Chondrocyte (in vitro differentiated cells): ENCODE measurements at places on chromosomes 2 and 18.

DNA sequence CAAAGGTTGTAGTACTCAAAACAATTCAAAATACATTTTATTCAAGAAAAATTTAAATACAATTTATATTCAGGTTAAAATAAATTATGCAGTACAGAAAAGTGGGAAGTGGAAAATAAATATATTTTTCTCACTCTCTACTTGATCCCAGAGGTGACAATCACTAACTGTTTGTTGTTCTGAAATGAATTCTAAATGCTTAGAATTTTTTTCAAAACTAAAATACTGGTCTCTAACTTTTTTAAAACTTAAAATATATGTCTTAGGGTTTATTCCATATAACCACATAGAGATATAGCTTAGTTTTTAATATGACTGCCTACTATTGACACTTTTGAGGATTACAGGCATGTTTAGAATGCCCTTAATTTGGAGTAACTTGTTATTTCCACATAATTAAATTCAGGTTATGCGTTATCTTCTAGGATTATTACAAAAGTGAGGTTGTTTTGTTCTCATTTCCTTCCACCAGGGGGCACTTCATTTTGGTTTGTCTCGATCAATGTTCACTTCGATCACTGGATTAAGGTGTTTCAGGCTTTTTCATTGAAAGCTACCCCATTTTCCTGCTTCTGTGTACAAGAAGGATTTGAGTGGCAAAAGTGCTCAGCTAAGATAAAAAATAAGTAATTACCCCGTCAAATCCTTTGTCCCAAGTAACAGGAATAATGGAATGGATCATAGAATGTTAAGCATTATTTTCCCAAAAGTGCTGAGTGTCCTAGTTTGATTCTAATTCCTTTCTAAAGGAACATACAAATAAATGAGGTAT lies 27.1 kb upstream of the TFPI start:
- DNase-seq: no peak

GRCh38 chr2:127012215-127012614 lies 94.7 kb downstream of the BIN1 start:
- DNase-seq: no peak

DNA sequence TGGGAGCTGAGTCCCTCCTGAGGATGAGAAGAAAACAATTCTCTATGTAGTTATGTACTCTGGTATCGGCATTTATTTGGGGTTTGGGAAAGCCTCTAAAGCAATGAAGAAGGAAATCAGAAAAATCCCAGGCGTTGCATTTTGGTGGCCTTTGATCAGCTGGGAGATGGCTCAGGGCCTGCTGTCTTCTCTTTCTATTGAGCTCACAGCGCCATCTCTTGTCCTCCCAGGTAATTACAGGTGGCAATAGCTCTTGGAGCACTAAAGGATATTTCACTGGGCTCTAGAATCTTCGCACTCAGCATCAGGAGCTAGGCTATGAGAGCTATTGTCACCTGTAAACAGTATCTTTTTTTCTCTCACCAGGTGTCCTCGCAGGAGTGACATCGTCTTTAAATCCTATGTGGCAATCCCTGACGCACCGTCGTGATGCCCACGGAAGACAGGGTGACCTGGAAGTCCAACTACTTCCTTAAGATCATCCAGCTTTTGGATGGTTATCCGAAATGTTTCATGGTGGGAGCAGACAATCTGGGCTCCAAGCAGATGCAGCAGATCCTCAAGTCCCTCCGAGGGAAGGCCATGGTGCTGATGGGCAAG lies 76.1 kb upstream of the PMAIP1 start:
- DNase-seq: no peak

GRCh38 chr2:231359948-231360347 lies 35.6 kb upstream of the B3GNT7 start:
- DNase-seq: peak; percentile 61

DNA sequence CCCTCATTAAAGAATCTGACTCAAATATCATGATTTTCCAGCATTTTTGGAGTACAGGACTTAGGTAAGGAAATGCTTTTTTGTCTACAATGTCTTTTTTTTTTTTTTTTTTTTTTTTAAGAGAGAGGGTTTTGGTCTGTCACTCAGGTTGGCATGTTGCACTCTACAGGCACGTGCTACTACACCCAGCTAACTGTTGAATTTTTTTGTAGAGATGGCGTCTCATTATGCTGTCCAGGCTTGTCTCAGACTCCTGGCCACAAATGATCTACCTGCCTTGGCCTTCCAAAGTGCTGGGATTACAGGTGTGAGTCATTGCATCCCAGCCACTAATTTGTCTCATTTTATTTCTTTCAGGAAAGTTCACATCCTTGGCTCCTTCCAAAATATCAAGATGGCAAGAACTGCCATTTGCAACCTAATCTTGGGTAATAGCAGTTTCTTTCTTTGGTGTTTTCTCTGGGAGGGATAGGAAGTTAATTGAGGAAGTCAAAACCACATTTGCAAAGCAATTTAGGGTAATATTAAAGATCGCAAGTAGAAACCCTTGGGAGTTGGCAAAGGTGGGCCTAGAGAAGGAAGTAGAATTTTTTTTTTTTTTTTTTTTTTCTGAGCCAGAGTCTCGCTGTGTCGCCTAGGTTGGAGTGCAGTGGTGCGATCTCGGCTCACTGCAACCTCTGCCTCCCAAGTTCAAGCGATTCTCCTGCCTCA lies 15.5 kb downstream of the PNO1 start:
- DNase-seq: no peak

DNA sequence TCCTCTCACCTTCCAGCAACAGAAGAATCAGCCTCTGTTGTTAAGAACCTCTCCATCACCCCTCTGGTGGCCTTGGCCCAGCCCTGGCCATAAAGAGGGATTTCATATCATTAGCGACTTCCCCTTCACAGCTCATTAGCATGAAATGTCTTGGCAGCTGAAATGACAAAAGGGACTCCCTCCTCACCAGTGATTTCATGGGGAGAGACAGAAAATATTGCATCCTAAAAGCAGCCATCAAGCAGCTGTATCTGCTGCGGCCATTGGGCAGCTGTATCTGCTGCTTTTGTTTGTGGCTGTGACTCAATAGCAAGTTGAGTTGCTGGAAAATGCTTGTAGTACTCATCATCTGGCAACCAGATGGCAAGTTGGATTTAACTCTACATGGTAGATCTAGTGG lies 105.9 kb upstream of the RMDN2 start:
- no peak for DNase-seq

DNA sequence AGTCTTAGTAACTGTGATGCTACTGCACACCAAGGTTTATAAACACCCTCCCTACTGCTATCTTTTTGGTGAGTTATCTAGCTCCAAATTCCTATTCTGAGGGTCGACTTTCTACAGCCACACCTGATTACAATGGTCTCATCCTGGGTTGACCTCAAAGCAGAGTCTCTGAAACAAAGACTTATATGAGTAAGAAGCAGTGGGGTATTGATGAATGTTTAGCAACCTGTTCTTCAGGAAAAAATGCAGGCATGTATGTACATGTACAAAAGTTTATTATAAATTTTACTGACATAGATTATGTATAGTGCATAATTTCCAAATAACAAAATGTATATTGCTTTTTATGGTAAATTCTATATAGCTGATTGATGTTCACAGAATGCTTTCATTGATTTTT lies 51.6 kb upstream of the FMNL2 start:
- no peak for DNase-seq

GRCh38 chr2:52805901-52806410 lies 961.6 kb upstream of the CHAC2 start:
- no peak for DNase-seq

GRCh38 chr18:24010673-24011072 lies 3.9 kb upstream of the TTC39C start:
- no peak for DNase-seq

DNA sequence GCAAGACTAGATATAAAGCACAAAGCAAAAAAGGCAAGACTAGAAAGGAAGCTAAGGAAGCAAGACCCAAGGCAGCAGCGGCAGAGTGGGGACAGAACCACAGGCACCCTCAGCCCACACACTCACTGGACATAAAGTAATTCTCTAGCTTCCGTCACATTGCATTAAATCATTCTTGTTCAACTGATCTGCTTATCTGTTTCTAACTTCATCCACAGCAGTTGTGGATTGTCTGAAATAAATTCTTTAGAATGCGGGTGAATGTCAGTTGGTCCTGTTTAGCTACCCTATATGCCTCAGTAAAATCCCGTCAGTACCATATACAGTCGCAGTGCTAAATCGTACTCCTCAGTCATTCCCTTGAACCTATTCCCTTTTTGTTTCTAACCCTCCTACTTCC lies 183.2 kb upstream of the SLC39A10 start:
- DNase-seq: no peak

GRCh38 chr2:202555356-202555755 lies 79.4 kb upstream of the FAM117B start:
- DNase-seq: no peak

DNA sequence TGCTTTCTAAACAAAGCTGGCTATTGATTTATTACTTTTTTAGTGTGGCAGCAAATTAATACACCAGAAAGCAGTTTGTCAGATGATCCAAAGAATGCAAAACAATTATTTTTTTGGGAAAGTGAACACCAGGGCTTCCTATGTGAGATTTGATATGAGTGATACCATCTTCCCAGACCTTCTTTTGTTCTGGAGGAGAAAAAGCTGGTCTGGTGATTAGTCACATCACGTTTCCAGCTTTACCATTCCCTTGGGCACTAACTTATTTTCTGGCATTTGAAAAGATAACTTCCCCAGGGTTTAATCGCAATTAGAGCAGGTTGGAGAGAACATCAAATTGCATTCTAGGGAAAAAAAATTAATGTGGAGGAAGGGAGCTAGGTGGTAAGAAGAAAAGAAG lies 182.9 kb upstream of the TANK start:
- DNase-seq: no peak

GRCh38 chr2:207244971-207245925 lies 79.5 kb upstream of the KLF7 start:
- no peak for DNase-seq

- no peak for DNase-seq
These were observed 273.3 kb downstream of the NDUFA10 start for GRCh38 chr2:239751679-239752355.

GRCh38 chr2:173750353-173750801 lies 214.8 kb downstream of the SP3 start:
- DNase-seq: no peak

GRCh38 chr18:2970772-2971659 lies 41.9 kb downstream of the LPIN2 start:
- no peak for DNase-seq

DNA sequence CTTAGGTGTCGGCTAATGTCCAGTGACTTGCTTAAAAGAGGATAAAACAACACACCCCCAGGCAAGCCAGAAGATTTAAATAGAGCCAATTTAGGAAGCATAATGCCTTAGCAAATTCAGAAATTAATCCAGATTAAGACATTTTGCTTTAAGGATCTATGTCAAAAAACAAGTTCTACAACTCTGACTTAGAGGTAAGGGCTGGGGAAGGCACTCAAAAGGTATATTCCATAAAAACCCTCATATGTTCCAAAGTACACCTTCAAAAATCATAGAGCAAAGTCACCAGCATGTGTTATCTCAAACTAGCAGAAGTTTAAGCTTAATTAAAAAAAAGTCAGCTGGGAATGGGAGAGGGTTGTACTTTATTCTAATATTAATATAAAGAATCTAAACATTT lies 206.4 kb downstream of the NOL4 start:
- DNase-seq: no peak

DNA sequence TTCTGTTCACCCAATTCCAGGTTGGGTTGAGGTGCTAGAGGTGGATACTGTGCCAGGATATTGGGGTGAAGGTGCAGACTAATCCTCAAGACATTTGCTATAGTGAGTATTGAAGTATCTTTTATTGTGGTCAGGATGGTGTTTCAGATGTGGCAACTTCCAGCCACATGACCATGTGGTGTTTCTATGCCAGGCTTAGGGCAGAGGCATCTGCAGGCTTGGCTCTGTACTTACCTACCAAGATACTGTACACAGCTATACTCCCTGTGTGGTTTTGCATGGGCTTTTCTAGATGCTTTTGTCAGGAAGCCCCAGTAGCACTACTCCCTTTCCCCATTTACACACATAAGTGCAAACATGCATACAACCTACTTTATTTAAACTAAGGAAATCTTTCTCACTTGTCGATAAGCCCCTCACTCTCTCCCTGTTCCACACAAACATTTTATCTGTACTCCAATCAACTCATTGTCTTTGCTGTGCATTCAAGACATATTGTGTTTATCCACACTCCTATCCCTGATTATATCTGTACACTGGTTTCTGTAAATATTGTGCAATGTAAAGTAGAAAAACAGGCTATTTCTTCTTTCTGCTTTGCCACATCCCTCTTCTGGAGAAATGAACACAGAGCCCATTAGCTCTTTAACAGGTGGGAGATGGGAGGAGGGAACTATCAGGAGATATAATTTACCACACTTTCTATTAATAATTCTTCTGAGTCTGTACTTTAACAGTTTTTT lies 12.3 kb downstream of the ARL6IP6 start:
- no peak for DNase-seq

DNA sequence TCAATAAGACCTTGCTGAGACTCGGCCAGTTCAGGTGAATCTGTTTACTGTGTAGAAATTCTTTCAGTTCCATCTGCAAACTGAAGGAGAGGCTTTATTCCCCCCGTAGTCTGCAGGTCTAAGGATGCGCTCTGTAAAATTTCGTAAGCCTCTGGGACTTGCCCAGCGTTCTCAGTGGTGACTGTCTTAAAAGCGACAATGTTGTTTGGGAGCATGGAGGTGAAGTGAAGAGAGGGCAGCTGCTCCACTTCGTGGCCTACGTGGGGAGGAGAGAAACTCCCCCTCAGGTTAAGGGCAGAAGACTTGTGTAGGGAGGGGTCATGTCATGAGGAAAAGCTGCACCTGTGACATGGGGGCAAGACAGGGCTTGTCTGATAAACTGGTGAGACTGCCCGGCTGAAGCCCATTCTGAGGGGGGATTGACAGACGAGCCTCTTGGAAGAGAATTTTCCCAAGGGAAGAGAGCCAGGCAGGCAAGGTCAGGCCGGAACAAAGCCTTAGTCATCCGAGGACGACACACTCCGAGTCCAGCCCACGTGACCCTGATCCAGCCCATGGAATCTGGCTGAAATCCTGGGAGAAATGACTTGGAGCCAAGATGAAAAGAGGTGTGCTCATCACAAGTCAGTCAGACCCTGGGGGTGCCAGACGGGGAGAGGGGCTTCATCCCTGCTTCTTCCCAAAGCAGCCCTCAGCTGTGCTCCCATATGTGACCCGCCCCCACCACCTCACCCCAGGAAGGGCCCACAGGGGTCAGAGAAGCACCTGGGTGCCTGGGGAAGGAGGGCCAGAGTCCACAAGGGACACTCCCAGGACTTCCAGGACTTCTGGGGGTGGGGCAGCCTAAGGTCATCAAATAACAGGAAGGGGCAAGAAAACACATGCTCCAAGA lies 88.5 kb upstream of the SH3BP4 start:
- DNase-seq: no peak

GRCh38 chr18:57208047-57208446 lies 61.2 kb downstream of the BOD1L2 start:
- DNase-seq: no peak

GRCh38 chr18:65659312-65659711 lies 91.5 kb upstream of the CDH7 start:
- no peak for DNase-seq

- no peak for DNase-seq
These were observed 103.2 kb upstream of the MMADHC start for GRCh38 chr2:149690825-149691224.

GRCh38 chr2:199278099-199278498 lies 179.6 kb downstream of the SATB2 start:
- no peak for DNase-seq
